Aorta (tissue), 5 donors: ENCODE measurements at places on chromosomes 6 and 20. TPM values are rescaled to one million over a fixed set of nuclear protein-coding genes. Genes with fewer than 3 reads are reported as not detected.

Gene COL21A1
- 39.3 TPM for total RNA-seq

GRCh38 chr6:157273756-157274470 is 49.4 kb downstream of the TMEM242 start:
- H3K36me3 ChIP-seq = no peaks in the 10 kb centered on the region
- H3K27me3 ChIP-seq = no peaks in the 10 kb centered on the region
- no peak overlapping the region for H3K4me3 ChIP-seq
- H3K27ac ChIP-seq = peak overlapping the region; percentile 85
- no peaks in the 10 kb centered on the region for H3K4me1 ChIP-seq

- no peak overlapping the region for H3K4me3 ChIP-seq
- peaks cover 6% of the 10 kb centered on the region for H3K4me1 ChIP-seq
- H3K27me3 ChIP-seq = no peaks in the 10 kb centered on the region
Measured at GRCh38 chr6:52498538-52499017, 78.3 kb downstream of the TRAM2 start.

DNA sequence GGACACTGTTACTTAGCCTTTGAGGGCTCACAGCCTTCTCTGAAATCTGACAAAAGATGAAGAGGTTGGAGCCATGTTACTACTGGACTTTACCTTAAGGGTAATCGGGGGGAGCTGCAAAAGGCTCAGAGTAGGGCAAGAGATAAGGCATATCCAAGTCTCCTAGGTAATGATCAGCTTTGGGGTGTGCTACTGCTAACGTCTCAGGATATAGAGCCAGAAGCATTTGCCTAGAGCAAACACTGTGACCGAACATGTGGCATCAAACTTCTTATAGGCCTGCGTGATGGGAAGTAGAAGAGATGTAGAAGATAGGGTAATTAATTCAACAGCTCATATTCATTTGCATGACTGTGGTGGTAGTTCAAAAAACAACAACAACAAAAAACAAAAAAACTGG is 11.1 kb downstream of the UBE2V1 start:
- H3K27ac ChIP-seq = no peak overlapping the region
- H3K4me3 ChIP-seq = no peak overlapping the region
- no peaks in the 10 kb centered on the region for H3K4me1 ChIP-seq
- no peaks in the 10 kb centered on the region for H3K27me3 ChIP-seq
- DNase-seq = no peak

DNA sequence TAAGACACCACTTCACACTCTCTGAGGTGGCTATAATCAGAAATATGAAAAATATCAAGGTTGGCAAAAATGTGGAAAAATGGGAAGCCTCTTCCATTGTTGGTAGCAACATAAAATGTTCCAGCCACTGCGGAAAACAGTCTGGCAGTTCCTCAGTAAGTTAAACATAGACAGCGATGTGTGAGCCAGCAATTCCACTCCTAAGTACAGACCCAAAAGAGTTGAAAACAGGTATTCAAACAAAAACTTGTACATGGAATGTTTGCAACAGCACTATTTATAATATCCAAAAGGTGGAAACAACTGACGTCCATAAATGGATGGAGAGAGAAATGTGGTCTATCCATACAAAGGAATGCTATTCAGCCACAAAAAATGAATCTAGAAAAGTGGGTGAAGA is 7.4 kb upstream of the PPDPF start:
- H3K36me3 ChIP-seq = no peaks in the 10 kb centered on the region
- H3K4me3 ChIP-seq = no peak overlapping the region
- DNase-seq = no peak
- H3K4me1 ChIP-seq = no peaks in the 10 kb centered on the region
- no peaks in the 10 kb centered on the region for H3K27me3 ChIP-seq
- no peak overlapping the region for H3K27ac ChIP-seq

- H3K4me3 ChIP-seq = no peak overlapping the region
- DNase-seq = no peak
- no peaks in the 10 kb centered on the region for H3K4me1 ChIP-seq
- no peaks in the 10 kb centered on the region for H3K36me3 ChIP-seq
- no peak overlapping the region for H3K27ac ChIP-seq
Measured at GRCh38 chr6:97656706-97657350, 373.8 kb upstream of the MMS22L start.

DNA sequence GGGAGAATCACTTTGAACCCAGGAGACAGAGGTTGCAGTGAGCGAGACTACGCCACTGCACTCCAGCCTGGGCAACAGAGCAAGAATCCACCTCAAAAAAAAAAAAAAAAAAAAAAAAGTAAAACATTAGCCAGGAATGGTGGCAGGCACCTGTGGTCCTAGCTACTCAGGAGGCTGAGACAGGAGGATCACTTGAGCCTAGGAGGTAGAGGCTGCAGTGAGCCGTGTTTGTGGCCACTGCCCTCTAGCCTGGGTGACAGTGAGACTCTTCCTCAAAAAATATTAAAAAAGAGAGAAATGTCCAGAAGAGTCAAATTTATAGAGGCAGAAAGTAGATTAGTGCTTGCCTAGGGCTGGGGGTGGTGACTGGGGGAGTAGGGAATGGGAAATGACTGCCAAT is 6.8 kb upstream of the PIGU start:
- no peaks in the 10 kb centered on the region for H3K4me1 ChIP-seq
- no peaks in the 10 kb centered on the region for H3K36me3 ChIP-seq
- no peaks in the 10 kb centered on the region for H3K27me3 ChIP-seq

GRCh38 chr6:21898107-21898796 is 304.7 kb downstream of the SOX4 start:
- no peak overlapping the region for H3K27ac ChIP-seq
- no peaks in the 10 kb centered on the region for H3K4me1 ChIP-seq
- no peak overlapping the region for H3K4me3 ChIP-seq
- no peaks in the 10 kb centered on the region for H3K27me3 ChIP-seq
- DNase-seq = no peak

DNA sequence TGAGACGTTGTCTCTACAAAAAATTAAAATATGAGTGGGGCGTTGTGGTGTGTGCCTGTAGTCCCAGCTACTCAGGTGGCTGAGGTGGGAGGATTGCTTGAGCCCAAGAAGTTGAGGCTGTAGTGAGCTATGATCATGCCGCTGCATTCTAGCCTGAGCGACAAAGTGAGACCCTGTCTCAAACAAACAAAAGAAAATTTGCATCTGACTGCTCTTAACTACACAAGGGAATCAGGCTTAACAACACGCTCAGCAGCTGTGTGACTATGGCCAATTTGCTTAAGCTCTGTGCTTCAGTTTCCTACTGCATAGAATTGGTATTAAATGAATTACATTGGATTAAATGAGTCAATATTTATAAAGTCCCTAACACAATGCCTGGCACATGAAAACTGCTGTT is 24.3 kb upstream of the MRPS10 start:
- no peaks in the 10 kb centered on the region for H3K27me3 ChIP-seq
- no peak overlapping the region for H3K27ac ChIP-seq
- DNase-seq = no peak
- peaks cover 3% of the 10 kb centered on the region for H3K36me3 ChIP-seq

- H3K4me1 ChIP-seq = no peaks in the 10 kb centered on the region
- H3K4me3 ChIP-seq = no peak overlapping the region
- no peaks in the 10 kb centered on the region for H3K36me3 ChIP-seq
- no peaks in the 10 kb centered on the region for H3K27me3 ChIP-seq
- DNase-seq = no peak
Measured at GRCh38 chr6:64012351-64013001, 376.9 kb downstream of the PHF3 start.

- no peak overlapping the region for H3K27ac ChIP-seq
- no peak for DNase-seq
- H3K4me3 ChIP-seq = no peak overlapping the region
- H3K36me3 ChIP-seq = no peaks in the 10 kb centered on the region
Measured at GRCh38 chr6:5746053-5746758, 260.5 kb downstream of the NRN1 start.

DNA sequence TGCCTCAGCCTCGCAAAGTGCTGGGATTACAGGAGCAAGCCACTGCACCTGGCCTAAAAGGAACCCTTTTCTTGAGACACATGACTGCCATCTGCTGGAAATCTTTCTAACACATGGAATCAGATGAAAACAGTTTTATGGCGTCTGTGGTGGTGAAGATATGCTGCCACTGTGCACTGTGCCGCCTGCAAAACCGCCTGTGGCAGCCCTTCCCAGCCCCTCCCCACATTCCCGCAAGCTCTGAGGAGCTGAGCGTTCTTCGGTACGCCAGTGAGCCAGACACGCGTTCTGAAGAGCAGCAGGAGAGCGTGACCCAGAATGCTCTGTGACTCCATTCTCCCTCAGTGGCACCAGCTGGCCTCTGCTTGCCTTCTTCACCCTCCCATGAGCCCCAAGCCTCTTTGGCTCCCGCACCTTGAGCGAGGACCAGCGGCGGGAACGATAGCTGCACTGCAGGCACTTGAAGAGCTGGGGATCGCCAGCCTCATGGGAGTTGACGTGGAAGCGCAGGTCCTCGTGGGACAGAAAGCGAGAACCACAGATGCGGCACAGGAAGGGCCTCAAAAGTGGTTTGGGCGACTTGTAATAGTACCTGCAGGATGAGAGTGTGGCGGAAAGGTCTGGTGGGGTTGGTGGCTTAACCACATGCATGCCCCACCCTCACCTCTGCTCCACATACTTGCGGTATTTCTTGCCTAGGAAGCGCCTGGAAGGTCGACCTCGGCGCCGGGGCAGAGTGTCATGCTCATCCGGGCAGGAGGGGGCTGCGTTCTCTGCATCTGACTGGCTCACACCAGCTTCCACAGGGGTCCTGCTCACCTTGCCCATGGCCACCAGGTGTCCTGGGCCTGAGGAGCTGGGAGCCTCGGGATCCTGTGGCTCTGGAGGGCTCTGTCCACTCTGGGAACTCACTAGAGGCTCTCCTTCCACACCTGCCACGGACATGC is 8.7 kb downstream of the ZNF335 start:
- no peaks in the 10 kb centered on the region for H3K27me3 ChIP-seq
- no peak overlapping the region for H3K27ac ChIP-seq
- peaks cover 3% of the 10 kb centered on the region for H3K36me3 ChIP-seq
- DNase-seq = peak; percentile 44
- H3K4me3 ChIP-seq = no peak overlapping the region
